ENCODE measurements at places on chromosomes 5 and 9.
A peak's percentile ranks its signal among the peaks of the same experiment; 100 is the strongest.

- peaks cover 7% of the 10 kb centered on the region for H3K4me1 ChIP-seq
- no peak for DNase-seq
- no peak overlapping the region for H3K27ac ChIP-seq
- H3K36me3 ChIP-seq = peaks cover 32% of the 10 kb centered on the region
- peaks cover 9% of the 10 kb centered on the region for H3K27me3 ChIP-seq
Measured at GRCh38 chr9:72633966-72634365, 112.6 kb downstream of the TMC1 start.

DNA sequence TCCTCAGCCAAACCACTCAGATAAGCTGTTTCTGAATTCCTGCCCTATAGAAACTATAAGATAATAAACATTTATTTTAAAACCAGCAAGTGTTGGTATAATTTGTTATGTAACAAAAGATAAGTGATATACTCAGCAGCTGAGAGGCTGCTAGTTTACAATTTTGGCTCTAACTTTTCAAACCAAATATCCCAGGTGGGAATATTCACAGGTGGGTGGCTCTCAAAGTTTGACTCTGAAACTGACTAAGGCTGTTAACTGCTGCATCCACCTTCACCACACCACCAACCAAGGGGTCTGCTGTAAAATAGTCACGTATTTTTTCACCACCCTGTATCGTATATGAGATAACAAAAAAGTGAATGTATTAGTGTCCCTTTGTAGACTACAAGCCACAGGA lies 9.7 kb upstream of the ZNF366 start:
- no peaks in the 10 kb centered on the region for H3K27me3 ChIP-seq
- H3K4me1 ChIP-seq = peaks cover 25% of the 10 kb centered on the region
- no peak overlapping the region for H3K27ac ChIP-seq
- H3K36me3 ChIP-seq = no peaks in the 10 kb centered on the region
- no peak overlapping the region for H3K4me3 ChIP-seq

DNA sequence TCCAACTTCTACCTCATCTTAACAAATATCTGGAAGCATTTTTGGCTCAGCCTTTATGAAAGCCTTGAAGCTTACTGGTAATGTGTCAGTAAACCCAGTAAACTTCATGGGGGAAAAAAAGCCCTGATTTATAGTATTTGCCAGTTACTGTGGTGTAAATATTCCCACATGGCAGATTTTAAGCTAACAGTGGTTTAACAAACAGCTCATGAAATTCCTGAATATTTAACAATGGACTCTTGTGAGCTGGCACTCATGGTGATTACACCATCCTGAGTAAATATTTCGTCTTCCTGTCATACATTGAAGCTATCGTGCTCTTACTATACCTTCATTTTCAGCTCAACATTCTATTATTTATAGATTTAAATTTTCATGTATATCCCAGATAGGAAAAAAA lies 57.0 kb upstream of the ACOT12 start:
- H3K27ac ChIP-seq = no peak overlapping the region
- no peak overlapping the region for H3K4me3 ChIP-seq
- no peaks in the 10 kb centered on the region for H3K27me3 ChIP-seq
- peaks cover 4% of the 10 kb centered on the region for H3K36me3 ChIP-seq
- peaks cover 8% of the 10 kb centered on the region for H3K4me1 ChIP-seq
- no peak for DNase-seq

DNA sequence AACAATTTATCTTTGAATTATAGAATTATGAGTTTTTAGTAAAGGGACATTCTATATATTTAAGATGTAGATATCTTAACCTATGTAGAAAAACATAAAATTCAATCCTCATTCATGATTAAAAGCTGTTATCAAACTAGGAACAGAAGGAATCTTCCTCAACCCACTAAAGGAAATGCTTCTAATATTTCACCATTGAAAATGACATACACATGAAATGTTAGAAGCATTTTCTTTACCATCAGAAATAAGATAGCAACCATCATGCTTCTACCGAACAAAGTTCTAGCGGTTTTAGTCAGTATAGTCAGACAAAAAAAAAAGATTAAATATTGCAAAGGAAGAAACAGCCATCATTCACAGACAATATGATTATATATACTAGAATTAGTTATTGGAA lies 32.2 kb downstream of the SHOC1 start:
- peaks cover 11% of the 10 kb centered on the region for H3K36me3 ChIP-seq
- H3K4me3 ChIP-seq = no peak overlapping the region
- DNase-seq = no peak
- H3K27ac ChIP-seq = no peak overlapping the region

GRCh38 chr5:73415171-73415570 lies 33.4 kb downstream of the FOXD1 start:
- H3K27ac ChIP-seq = no peak overlapping the region
- H3K4me3 ChIP-seq = no peak overlapping the region
- H3K27me3 ChIP-seq = peaks cover 54% of the 10 kb centered on the region
- H3K4me1 ChIP-seq = peaks cover 37% of the 10 kb centered on the region

GRCh38 chr5:401146-402034 lies 41.6 kb upstream of the EXOC3 start:
- H3K36me3 ChIP-seq = no peaks in the 10 kb centered on the region
- no peak overlapping the region for H3K27ac ChIP-seq
- no peak overlapping the region for H3K4me3 ChIP-seq
- H3K4me1 ChIP-seq = peaks cover 12% of the 10 kb centered on the region
- DNase-seq = no peak
- peaks cover 19% of the 10 kb centered on the region for H3K27me3 ChIP-seq

DNA sequence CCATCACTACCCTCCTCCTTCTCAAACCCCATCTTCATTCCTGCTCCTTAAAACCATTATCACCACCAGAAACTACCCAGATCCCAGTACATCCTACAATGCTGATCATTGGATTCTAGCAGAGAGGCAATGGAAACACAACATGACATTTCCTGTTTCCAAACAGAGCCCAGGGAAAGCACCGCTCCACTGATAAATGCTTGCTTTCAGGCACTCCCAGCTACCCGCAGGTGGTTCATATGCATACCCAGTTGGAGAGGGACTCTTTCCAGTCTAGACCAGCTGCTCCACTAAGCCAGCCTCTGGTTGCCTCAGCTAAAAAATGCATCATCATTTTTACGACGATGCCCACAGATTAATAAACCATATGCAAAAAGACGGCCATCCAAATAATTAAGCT lies 39.2 kb upstream of the ACO1 start:
- H3K4me3 ChIP-seq = peak overlapping the region; percentile 39
- DNase-seq = peak; percentile 61
- H3K4me1 ChIP-seq = peaks cover 85% of the 10 kb centered on the region
- peak overlapping the region; percentile 97 for H3K27ac ChIP-seq

DNA sequence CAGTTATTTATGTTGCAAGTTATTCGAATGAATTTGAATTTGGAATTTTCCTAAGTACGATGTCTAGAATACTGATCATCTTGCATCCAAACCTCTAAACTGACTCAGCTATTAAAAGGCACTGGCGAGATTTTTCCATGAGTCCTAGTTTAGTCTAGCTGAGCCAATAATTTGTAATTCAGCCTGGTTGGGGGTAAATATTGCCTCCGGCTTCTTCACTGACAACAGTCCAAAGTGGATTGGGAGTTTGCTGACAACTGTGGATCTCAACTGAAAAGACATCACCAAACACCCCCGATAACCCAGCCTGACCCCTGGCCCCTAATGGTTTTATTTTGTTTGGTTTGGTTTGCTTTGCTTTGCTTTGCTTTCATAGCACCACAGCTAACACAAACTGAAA lies 189.8 kb upstream of the DAPK1 start:
- no peaks in the 10 kb centered on the region for H3K27me3 ChIP-seq
- H3K4me1 ChIP-seq = no peaks in the 10 kb centered on the region
- no peak overlapping the region for H3K4me3 ChIP-seq
